ENCODE measurements at places on chromosomes 4 and X.

- DNase-seq = no peak
These were observed 51.3 kb downstream of the SMAD1 start for GRCh38 chr4:145533001-145533400.

GRCh38 chrX:134183665-134184064 lies 53.3 kb upstream of the CCDC160 start:
- DNase-seq = no peak

DNA sequence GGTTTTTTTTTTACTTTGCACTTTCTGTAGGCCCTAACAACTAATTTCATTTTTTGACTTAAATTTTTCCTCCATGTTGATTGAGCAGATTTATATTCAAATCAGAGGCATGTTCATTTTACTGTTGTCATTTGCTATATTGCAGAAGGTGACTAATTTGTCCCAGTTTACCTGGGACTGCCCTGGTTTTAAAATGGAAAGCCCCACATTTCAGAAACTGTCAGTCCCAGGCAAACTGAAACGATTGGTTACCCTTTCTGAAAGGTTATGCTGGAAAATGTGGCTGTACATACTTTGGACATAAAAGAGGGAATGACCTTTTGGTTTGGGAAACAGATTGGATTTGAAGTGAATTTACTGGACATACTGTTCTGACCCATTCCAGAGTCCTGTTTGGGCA lies 160.0 kb downstream of the SPCS3 start:
- DNase-seq = no peak

GRCh38 chrX:147570483-147570882 lies 341.2 kb upstream of the FMR1 start:
- DNase-seq = no peak

DNA sequence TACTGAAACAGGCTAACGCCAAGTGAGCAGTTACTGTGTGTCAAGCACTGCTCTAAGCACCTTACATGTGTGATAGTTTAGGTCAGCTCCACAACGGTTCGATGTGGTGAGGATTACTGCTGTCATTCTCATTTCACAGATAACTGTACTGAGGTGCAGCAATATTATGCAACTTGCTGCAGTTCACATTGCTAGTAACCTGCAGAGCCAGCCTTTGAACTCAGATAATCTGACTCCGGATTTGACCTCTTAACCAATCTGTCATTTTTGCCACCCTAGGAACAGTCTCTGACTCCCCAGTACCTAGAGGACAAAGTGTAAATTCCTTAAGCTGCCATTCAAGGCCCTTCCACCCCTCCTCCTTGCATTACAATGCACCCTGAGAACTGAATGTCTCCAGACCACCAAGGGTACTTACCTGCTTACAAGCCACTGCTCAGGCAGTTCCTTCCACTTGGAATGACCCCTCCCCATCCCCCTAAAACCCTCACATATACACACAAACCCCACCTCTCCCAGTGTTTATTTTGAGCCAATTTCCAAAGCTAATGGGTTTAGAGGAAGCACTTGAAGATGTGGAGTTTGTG lies 24.9 kb downstream of the EFNB1 start:
- no peak for DNase-seq

DNA sequence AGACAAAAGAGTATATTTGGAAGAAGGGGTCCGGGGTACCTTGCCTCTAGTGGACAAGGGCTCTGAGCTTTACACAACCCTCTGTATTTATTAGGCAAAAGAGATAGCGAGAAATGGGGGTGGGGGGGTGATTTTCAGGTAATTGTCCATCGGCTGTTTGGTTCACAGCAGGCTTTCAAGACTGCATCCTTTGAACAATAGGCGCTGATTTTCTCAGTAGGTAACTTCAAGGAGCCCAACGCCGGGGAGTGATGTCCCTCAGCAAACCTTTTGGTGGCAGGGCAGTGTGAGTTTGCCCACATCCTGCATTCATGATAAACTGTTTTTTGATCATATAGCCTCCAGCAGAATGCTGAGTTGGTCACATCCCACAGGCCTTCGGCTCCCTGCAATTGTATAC lies 61.6 kb downstream of the KDM5C start:
- DNase-seq = no peak

- DNase-seq = no peak
These were observed 72.0 kb upstream of the DCLK2 start for GRCh38 chr4:150006197-150006596.

DNA sequence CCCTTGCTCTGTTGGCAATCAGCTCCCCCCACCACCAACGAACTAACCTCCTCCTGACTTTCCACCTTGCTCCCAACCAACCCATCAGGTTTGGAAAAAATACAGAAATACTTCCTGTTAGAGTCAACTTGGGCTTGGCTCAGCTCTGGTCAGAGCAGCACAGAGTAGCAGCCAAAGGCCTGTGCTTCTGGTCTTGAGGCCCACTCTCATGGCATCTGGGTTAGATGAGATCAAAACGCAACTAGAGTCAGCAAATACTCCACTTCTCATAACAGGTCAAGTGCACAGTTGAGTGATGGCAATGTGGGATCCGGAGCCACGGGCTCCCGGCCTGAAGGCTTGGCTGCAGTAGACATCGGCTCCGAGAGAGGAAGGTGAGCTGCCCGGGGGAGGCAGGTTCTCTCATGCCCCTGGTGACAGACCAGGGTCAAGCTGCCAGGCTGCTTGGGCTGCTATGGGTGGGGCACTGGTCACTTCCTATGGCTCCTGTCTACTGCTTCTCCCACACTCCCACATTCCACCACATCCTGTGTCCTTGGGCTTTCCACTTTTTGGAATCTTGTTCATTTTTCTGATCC lies 34.8 kb downstream of the ZNF185 start:
- DNase-seq = no peak

GRCh38 chrX:66046612-66047235 lies 6.8 kb upstream of the VSIG4 start:
- DNase-seq = no peak

DNA sequence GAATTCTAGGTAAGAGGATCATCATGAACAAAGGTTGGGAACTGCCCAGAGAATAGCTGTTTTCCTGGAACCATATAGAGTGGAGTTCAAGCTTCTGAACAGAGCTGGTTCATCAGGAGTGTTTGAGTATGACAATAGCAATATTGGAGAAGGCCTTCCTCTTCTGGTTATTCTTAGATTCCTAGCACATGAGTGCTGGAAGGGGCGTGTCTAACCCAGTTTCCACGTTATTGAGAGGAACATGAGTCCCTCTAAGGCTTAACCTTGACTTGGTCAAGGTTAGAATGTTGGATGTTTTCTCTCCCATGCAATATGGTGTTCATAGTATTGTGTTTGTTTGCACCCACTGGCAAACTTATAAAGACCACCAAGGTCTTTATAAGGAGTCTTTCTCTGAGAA lies 101.3 kb downstream of the TSPAN7 start:
- DNase-seq = no peak

DNA sequence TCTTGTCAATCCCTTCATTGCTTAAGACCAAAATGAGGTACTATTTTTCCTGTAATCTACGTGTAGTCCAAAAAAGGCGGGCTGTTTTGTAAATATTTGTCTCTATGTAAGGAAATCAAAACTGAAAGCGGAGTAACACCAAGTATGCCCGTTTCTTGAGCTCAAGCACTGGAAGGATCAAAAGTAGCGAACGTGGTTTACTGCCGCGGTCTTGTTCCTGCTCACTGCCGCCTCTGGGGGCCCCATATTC lies 71.5 kb downstream of the AFF1 start:
- no peak for DNase-seq

DNA sequence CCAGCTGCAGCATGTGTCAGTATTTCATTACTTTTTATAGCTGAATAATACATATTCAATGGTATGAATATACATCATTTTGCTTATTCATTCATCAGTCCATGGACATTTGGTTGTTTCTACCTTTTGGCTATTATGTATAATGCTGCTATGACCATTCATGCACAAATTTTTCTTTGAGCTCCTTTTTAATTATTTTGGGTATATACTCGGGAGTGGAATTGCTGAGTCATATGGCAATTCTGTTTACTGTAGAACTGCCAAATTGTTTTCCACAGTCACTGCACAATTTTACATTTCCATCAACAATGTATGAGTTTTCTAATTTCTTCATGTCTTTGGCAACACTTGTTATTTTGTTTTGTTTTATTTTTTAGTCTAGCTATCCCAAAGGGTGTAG lies 405.9 kb upstream of the PITX2 start:
- DNase-seq = no peak

DNA sequence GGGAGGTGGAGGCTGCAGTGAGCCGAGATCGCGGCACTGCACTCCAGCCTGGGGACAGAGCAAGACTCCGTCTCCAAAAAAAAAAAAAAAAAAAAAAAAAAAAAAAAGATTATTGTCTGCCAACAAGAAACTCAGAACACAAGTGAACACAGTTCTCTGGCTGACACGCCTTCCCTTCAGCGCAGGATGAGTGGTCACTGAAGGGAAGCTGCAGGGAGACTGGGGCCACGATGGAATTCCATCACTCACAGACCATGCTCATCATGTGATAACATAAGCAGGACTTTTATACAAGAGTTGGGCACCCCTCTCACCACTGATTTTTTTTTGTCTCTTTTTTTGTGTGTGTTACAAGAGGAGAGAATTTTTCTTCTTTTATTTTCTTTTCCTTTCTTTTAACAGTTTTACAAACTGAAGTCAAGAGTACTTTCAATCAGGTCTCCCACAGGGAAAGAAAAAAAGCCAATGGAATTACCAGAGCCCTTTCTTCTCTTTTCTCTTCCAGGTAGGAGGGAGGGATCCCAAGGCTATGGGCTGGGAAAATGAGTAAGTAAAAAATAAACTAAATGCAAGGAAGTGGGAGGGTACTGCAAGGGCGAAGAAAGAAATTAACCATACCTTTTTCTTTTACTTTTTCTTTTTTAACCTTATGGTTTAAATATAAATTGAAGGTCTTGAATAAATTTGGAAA lies 435.6 kb downstream of the GPM6A start:
- DNase-seq = no peak

DNA sequence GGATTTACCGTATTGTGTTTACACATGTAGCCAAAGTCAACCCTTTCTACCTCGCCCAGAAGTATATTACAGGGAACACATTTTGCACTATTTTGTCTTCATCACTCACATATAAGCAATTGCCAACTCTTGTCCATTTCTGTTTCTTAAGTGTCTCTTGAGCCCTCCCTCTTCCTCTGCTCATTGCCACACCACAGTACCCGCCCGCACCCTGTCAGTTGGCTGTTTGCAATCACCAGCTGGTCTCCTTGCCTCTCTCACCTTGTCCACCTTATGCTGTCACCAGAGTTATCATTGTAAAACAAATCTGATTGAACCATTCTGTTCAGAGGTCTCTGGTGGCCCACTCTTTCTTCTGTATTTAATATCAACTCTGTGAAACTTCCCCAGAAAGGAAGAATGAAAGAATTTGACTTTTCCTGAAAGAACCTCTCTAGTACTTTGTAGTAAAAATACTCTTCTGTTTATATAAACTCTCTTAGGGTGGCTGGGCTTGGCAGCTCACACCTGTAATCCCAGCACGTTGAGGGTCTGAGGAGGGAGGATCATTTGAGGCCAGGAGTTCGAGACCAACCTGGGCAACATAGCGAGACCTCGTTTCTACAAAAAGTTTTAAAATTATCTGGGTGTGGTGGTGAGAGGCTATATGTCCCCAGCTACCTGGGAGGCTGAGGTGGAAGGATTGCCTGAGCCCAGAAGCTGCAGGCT lies 50.2 kb downstream of the ING2 start:
- DNase-seq = no peak

GRCh38 chrX:915427-916229 lies 285.0 kb downstream of the SHOX start:
- no peak for DNase-seq

GRCh38 chr4:37002625-37003024 lies 241.9 kb upstream of the NWD2 start:
- DNase-seq = no peak

- peak; percentile 34 for DNase-seq
These were observed 107.4 kb upstream of the STOX2 start for GRCh38 chr4:183797445-183798300.

DNA sequence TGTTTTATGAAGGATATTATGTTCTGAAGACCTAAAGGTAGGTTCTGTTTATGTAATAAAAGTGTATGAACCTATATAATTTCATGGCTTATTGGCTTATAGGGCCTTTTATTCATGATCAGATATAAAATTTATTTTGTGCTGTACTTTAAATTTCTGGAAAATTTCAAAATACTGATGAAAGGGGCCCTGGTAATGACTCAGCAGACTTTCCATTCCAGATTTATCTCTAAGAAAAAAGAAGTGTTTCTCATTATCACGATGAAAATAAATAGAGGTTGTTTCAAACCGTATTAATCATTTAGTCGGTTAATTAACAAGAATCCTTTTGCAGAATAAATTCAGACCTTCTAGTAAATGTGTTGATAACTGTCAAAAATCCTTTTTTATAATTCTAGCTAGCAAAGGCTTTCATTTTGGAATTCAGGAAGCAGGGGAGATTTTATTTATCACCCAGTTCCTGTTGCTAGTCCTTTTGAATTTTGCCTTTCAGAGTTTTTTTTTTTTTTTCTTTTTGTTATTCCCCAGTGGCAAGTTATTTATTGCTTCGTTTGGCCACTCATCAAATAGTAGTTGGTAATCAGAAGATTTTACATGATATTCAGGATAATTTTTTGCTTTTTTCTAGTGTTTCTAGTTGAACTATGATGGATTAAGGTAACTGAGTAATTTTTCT lies 5.4 kb upstream of the TAPT1 start:
- DNase-seq = no peak

- no peak for DNase-seq
These were observed 1082.0 kb downstream of the RAPGEF2 start for GRCh38 chr4:160184884-160185283.

- DNase-seq = no peak
These were observed 1042.5 kb upstream of the PABPC4L start for GRCh38 chr4:135244056-135244455.

DNA sequence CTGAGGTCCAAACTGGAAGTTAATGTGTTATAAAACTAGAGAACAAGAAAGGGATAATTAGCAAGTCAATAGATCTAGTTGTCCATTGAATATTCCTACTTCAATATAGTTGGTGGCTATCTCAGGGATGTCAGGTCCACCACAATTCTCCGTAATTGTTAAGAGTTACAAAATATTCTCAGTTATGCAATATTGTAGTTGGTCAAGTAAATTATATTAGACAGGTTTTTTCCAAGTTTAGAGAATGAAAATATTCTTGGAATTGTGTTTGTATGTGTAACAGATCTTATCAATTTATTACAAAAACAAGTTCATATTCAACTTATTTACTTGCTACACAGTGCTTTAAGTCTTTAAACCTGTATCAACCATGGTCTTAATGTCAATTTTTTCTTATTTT lies 547.4 kb downstream of the SPRY1 start:
- DNase-seq = no peak

GRCh38 chr4:102684610-102685052 lies 76.1 kb downstream of the MANBA start:
- no peak for DNase-seq

GRCh38 chr4:2663275-2663674 lies 92.9 kb downstream of the TNIP2 start:
- DNase-seq = no peak

DNA sequence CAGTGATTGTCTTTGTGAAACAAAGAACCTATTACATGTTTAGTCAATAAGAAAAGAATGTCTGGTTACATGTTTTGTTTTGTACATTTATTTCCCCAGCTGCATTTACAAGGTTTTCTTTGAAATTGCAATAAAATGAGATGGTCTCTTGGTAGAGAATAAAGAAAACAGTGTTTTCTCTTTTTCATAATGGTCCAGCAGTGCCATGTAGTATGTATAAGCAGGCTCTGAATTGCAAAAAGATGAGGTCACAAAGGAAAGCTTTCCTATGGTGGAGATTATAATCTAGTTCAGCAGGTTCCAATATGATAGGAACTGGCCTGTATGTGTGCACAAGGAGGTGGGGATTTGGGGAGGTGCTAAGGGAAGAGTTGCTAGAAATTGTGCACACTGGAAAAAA lies 1417.3 kb downstream of the STIM2 start:
- DNase-seq = no peak

- DNase-seq = no peak
These were observed 511.8 kb upstream of the ARX start for GRCh38 chrX:25527596-25527995.
